ENCODE measurements at places on chromosomes 2 and 18.

DNA sequence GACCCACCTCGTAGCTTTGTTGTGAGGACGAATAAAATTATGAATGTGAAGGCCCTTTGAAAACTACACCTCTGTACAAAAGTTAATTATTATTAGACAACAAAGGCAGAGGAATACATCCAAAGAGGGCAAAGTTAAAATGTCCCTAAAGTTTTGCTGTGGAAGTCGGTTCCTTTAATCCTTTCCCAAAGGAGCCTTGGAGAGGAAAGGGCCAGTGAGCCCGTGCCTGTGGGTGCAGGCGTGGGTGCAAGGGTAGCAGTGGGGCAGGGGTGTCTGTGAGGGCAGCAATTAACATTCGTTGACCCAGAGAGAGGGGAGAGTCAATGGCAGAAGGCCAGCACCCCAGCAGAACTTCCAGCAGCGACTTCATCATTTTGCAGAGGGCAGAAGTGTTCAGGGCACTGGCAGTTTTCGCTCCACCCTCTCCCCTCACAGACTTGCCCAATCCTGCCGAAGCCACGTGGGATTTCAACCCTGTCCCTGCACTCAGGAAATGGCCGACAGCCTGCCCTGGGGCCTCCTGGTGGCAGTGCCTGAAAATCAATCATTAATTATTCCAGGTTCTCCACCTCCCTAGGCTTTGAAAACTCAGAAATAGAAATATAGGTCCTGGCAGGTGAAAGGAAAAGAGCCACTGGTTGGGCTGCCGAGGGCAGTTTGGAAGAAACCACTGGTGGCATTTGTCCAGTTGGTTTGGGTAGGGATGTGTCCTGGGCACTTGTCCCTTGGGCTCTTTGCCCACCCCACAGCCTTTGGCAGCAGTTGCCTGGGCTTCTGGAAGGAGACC, 4.2 kb upstream of the PAX8 start:
- no peak for DNase-seq
- no peaks in the 10 kb centered on the region for H3K36me3 ChIP-seq
- no peak overlapping the region for H3K27ac ChIP-seq
- peaks cover 77% of the 10 kb centered on the region for H3K27me3 ChIP-seq
- H3K4me3 ChIP-seq, result no peak overlapping the region

DNA sequence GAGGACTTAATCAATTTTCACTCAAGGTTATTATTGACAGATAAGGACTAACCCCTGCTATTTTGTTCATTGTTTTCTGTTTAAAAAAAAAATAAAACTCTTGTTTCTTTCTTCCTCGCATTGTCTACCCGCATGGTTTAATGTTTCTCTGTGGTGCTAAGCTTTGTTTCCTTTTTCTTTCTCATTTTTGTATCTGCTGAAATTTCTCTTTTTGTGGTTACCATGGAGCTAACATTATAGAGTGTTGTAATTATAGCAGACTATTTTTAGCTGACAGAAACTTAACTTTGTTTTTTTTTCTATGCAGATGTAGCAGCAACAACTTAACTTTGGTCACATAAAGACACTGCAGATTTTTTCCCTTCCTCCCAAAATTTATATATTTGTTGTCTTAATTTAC, 43.1 kb upstream of the CHN1 start:
- no peak overlapping the region for H3K27ac ChIP-seq
- H3K4me3 ChIP-seq, result no peak overlapping the region
- no peak for DNase-seq
- H3K27me3 ChIP-seq, result no peaks in the 10 kb centered on the region

DNA sequence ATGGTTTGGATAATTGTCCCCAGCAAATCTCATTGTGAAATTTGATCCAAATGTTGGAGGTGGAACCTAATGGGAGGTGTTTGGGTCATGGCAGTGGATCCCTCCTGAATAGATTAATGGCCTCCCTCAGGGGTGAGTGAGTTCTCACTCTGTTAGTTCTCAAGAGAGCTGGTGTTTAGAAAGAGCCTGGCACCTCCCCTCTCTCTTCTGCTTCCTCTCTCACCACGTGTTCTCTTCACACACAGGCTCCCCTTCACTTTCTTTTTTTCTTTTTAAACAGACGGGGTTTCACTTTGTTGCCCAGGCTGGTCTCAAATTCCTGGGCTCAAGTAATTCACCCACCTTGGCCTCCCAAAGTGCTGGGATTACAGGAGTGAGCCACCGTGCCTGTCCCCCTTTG, 111.6 kb upstream of the LTBP1 start:
- H3K36me3 ChIP-seq, result no peaks in the 10 kb centered on the region
- H3K27me3 ChIP-seq, result no peaks in the 10 kb centered on the region
- DNase-seq, result no peak
- no peak overlapping the region for H3K27ac ChIP-seq
- H3K4me1 ChIP-seq, result peaks cover 40% of the 10 kb centered on the region

DNA sequence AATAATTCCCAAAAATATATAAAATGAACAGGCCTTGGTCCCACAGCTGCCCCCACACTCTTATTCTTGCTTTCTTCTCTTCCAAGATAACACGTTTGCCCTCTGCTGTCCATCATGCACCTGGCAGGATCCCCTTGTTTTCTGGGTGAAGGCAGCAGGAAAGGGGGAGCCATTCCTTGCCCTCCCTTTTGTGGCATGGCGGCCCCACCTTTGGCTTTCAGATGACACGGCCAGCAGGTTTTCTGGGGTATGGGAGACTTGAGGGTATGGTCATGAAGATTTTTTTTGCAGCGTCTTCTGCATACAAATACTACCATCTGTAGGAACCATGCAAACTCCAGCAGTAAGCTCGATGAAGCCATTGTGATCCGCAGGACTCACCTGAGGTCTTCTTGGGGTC, 118.8 kb downstream of the MAPK4 start:
- no peak for DNase-seq
- no peak overlapping the region for H3K27ac ChIP-seq
- peaks cover 7% of the 10 kb centered on the region for H3K36me3 ChIP-seq
- peaks cover 14% of the 10 kb centered on the region for H3K4me1 ChIP-seq

GRCh38 chr2:233982421-233983121, 65.4 kb downstream of the TRPM8 start:
- no peaks in the 10 kb centered on the region for H3K36me3 ChIP-seq
- peak overlapping the region; percentile 55 for H3K27ac ChIP-seq
- no peak for DNase-seq
- peaks cover 4% of the 10 kb centered on the region for H3K27me3 ChIP-seq
- peaks cover 15% of the 10 kb centered on the region for H3K4me1 ChIP-seq
- no peak overlapping the region for H3K4me3 ChIP-seq

DNA sequence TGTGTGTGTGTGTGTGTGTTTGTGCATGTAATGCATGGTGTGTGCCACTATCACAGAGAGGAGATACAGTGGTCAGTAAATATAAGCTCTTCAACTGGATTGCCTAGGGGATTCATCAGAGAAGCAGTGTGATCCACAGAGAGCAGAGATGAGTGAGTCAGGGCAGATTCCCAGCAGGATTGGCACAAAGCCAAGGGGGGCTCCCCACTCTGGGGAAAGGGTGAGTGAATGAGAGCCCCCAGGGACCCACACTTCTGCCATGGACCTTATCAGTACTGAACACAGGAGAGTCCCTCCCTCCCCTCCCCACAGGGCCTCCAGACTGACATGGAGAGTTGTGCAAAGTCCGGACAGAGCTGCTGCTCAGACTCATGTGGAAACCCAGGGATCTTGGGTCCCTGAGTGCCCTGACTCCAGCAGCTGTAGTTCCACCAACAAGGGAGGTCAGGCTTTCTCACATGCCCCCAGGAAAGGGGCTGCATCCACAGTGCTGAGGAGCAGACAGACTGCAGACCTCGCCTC, 748.8 kb downstream of the NR4A2 start:
- H3K36me3 ChIP-seq, result no peaks in the 10 kb centered on the region
- H3K27ac ChIP-seq, result no peak overlapping the region
- no peaks in the 10 kb centered on the region for H3K4me1 ChIP-seq
- no peak for DNase-seq

- H3K27me3 ChIP-seq, result no peaks in the 10 kb centered on the region
- H3K27ac ChIP-seq, result no peak overlapping the region
- peaks cover 32% of the 10 kb centered on the region for H3K4me1 ChIP-seq
- no peak overlapping the region for H3K4me3 ChIP-seq
- DNase-seq, result no peak
- H3K36me3 ChIP-seq, result no peaks in the 10 kb centered on the region
Measured at GRCh38 chr2:10165861-10166675, 43.5 kb downstream of the RRM2 start.

DNA sequence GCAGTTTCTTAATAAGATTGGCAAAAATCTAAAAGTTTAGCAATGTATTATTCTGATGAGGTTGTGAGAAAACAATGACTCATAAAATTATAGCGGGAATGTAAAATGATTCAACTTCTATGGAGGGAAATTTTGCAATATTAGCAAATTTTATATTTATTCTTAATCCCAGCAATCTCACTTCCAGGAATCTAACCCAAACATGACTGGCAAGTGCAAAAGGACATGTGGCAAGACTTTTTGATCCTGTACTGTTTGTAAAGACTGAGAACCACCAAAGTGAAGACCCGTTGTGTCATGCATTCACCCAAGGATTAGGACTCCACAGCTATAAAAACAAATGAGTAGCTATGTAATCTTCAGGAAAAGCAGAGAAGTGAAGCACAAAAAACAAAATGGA, 234.8 kb upstream of the KYNU start:
- no peaks in the 10 kb centered on the region for H3K36me3 ChIP-seq
- H3K4me1 ChIP-seq, result no peaks in the 10 kb centered on the region
- H3K4me3 ChIP-seq, result no peak overlapping the region
- no peak overlapping the region for H3K27ac ChIP-seq
- no peaks in the 10 kb centered on the region for H3K27me3 ChIP-seq
- DNase-seq, result no peak

- H3K36me3 ChIP-seq, result no peaks in the 10 kb centered on the region
- H3K4me3 ChIP-seq, result no peak overlapping the region
- H3K27ac ChIP-seq, result no peak overlapping the region
- H3K27me3 ChIP-seq, result no peaks in the 10 kb centered on the region
- no peak for DNase-seq
- no peaks in the 10 kb centered on the region for H3K4me1 ChIP-seq
Measured at GRCh38 chr2:60998628-60999545, 18.6 kb upstream of the PEX13 start.

- H3K36me3 ChIP-seq, result no peaks in the 10 kb centered on the region
- no peak overlapping the region for H3K27ac ChIP-seq
- no peak overlapping the region for H3K4me3 ChIP-seq
- H3K4me1 ChIP-seq, result peaks cover 23% of the 10 kb centered on the region
Measured at GRCh38 chr2:569681-570080, 107.5 kb downstream of the TMEM18 start.

DNA sequence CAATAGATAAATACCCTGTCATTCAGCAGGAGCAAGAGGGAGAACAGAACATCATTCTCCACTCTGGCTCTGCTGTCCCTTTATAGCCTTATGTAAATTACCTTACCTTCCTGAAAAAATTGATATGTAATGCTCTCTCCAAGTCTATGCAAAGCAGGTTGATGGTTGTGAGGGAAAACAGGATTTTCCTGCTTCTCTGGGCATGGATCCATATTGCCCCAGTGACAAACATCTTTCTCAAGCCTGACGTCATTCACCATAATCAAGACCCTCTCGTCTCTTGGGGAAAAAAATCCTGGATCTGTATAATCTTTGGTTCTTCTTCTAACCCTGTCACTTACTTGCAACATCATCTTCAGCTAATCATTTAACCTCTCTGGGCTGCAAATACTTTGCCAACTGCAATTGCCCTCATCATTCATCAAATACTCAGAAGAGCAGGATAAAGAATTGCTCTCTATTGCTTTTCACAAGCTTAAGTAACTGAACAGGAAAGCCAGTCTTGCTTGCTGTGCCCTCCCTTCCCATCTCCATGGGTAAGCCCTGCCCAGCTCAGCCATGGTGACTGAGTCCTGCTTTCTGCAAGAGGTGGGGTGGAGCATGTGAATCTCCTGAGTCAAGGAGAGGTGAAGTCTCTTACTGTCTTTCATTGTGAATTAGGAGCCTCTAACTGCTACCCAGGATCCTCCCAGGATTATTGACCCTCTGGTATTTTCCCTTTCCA, 123.7 kb upstream of the KLF7 start:
- H3K27ac ChIP-seq, result peak overlapping the region; percentile 35
- H3K36me3 ChIP-seq, result no peaks in the 10 kb centered on the region
- H3K4me1 ChIP-seq, result peaks cover 16% of the 10 kb centered on the region
- DNase-seq, result no peak
- H3K4me3 ChIP-seq, result no peak overlapping the region
- H3K27me3 ChIP-seq, result no peaks in the 10 kb centered on the region

DNA sequence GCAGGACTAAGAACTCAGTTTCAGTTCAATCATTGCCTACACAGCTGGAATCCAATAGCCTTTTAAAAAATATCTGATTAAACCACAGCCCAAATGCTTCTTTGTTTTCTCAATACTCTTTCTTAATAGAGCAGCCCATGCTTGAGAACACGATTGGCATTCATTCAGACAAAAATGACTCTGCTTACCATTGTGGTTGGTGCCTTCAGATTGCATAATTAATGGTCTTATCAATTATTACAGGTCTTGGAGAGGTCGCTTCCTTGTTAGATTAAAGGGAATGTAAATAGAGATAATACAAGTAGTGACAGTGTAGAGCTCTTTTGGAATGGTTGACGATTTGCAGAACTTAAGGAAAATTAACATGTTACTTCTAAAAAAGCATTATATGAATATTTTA, 107.2 kb downstream of the RNF152 start:
- no peak overlapping the region for H3K4me3 ChIP-seq
- DNase-seq, result no peak
- H3K36me3 ChIP-seq, result no peaks in the 10 kb centered on the region
- no peaks in the 10 kb centered on the region for H3K27me3 ChIP-seq
- peaks cover 8% of the 10 kb centered on the region for H3K4me1 ChIP-seq

DNA sequence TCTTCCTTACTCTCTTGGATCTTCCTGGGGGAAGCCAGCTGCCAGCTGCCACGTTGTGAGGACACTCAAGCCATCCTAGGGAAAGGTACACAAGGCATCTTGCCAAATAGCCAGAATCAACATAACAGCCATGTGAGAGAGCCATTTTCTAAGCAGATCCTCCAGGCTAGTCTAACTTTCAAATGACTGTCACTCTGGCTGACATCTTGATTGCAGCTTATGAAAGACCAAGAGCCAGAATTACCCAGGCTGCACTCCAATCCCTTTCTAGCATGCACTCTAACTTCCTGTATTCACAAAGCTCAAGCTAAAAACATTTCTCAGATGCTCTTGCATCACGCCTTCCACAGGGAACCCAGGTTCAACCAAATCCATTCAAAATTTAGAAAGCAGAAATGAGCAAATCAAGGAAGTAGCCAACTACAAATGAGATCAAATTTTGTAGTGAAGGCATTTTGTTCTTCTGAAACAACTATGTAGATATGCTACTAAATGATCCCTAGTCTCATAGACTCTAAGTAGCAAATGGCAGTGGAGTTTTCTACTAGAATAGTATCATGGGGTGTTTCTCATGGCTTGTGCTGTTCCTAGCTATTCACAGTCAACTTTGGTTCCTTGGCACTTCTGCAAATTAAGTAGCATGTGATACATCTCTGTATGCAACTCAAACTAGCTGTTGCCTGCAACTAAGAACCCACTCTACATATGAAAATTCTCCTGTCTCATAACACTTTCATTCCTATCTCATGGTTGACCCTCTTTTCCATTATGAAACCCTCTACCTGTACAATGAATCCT, 281.9 kb downstream of the ZEB2 start:
- no peaks in the 10 kb centered on the region for H3K36me3 ChIP-seq
- no peak overlapping the region for H3K4me3 ChIP-seq
- H3K27me3 ChIP-seq, result peaks cover 3% of the 10 kb centered on the region
- peaks cover 16% of the 10 kb centered on the region for H3K4me1 ChIP-seq
- no peak overlapping the region for H3K27ac ChIP-seq

GRCh38 chr18:8765783-8766463, 60.6 kb downstream of the MTCL1 start:
- H3K36me3 ChIP-seq, result peaks cover 34% of the 10 kb centered on the region
- H3K4me3 ChIP-seq, result peak overlapping the region; percentile 49
- H3K27ac ChIP-seq, result peak overlapping the region; percentile 90
